Calu3 (cell line): ENCODE measurements at places on chromosomes 6 and 20.

DNA sequence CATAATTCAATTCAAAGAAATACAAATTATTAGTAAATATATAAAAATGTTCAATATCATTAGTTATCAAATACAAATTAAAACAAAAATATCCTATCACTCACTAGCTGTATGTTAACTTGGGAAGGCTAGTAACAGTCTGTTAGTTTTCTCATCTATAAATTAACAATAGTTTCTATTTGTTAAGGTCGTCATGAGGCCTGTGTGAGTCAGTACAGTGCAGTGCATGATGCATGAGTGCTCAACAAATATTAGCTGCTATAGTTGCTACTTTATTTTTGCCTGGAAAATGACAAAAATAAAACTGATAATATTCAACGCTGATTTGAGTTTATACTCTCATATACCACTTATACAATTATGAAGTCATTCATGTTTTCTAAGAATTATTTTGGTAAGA, 401.6 kb upstream of the RUNX2 start:
- DNase-seq: no peak

DNA sequence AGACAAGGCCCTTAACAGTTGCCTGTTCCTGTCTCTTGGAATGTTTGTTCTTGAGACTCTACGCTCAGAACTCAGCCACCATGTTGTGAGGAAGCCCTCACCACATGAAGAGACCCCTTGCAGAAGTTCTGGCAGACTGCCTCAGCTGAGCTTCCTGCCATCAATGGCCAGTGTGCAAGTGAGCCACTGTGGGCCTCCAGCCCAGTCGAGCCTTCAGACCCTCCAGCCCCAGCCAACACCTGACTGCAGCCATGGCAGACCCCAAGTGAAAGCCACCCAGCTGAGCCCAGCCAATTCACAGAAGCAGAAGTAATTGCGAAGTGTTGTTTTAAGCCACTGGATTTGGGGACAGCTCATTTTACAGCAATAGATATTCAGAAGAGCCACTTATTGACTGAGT, 78.3 kb downstream of the SNX5 start:
- no peak for DNase-seq

- DNase-seq: no peak
Measured at GRCh38 chr6:138030872-138031271, 76.3 kb downstream of the PERP start.

GRCh38 chr6:161023316-161023715, 31.7 kb downstream of the MAP3K4 start:
- no peak for DNase-seq

- DNase-seq: no peak
Measured at GRCh38 chr6:134539865-134540323, 222.0 kb upstream of the SGK1 start.

- DNase-seq: no peak
Measured at GRCh38 chr20:48704761-48705160, 123.0 kb downstream of the PREX1 start.

DNA sequence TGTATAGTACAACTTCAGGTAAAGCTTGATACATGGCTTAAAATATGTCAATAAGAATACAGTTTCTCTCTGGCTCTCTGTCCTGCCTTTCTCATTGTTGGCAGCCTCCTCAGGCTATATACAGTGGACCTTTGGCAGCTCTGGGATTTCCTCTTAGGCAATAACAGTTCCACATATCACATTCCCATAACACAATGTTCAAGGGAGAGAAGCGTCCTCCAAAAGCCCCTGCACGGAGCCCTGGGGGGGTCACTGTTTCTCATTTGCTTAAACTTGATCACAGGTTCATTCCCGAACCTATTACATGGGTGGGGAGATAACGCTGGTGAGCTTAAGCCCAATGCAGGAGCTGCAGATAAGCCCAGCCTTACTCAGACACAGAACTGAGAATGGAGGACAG, 4.4 kb upstream of the FLRT3 start:
- DNase-seq: no peak

DNA sequence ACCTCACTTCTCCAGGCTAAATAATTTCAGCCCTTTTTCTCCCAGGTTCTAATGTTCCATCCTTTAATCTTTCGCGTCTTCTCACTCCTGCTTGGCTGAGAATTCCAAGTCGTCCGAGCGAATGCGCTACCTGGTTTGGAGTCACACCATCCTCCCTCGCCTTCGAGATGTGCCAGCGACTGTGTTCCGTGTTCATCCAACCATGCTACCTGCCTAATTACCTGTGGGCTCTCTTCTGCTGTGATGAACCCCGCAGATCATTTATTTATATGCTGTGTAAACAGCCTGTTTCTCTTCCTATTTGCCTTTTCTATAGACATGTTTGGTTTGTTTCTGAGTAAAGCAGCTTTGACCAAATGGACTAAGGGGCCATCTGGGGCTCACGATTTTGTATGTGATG, 83.5 kb upstream of the TMEM181 start:
- no peak for DNase-seq

DNA sequence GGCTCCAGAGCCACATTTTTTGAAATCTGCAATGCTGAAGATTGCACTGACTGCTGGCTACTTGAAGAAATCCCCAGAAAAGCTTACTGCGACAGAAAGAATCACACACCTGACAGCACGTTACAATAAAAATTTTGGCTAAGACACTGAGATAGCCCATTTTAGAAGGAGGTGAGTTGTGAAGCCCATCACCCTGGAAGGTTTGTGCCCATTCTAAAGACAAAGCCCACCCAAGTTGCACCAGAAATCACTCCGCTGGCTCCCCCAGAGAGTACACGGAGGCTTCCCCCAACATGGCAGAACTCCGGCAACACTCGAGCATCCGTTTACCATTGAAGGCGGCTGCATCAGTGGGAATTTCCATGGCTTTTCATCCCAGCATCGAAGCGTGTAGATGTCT, 29.4 kb downstream of the LPA start:
- no peak for DNase-seq

- DNase-seq: no peak
Measured at GRCh38 chr20:44884907-44885391, 556 bp upstream of the YWHAB start.
